Breast epithelium (tissue), 4 donors: ENCODE measurements at places on chromosomes 6 and 20. TPM values are rescaled to one million over a fixed set of nuclear protein-coding genes. Genes with fewer than 3 reads are reported as not detected.

GRCh38 chr6:25927178-25927577 lies 3.3 kb downstream of the SLC17A2 start:
- DNase-seq, result no peak

- DNase-seq, result no peak
These were observed 8.7 kb downstream of the SGK2 start for GRCh38 chr20:43567477-43567876.

GRCh38 chr6:15430931-15431405 lies 185.1 kb downstream of the JARID2 start:
- DNase-seq, result no peak

GRCh38 chr6:11282875-11283274 lies 50.4 kb upstream of the NEDD9 start:
- DNase-seq, result no peak

GRCh38 chr6:158708239-158708638 lies 58.4 kb downstream of the SYTL3 start:
- DNase-seq, result no peak

DNA sequence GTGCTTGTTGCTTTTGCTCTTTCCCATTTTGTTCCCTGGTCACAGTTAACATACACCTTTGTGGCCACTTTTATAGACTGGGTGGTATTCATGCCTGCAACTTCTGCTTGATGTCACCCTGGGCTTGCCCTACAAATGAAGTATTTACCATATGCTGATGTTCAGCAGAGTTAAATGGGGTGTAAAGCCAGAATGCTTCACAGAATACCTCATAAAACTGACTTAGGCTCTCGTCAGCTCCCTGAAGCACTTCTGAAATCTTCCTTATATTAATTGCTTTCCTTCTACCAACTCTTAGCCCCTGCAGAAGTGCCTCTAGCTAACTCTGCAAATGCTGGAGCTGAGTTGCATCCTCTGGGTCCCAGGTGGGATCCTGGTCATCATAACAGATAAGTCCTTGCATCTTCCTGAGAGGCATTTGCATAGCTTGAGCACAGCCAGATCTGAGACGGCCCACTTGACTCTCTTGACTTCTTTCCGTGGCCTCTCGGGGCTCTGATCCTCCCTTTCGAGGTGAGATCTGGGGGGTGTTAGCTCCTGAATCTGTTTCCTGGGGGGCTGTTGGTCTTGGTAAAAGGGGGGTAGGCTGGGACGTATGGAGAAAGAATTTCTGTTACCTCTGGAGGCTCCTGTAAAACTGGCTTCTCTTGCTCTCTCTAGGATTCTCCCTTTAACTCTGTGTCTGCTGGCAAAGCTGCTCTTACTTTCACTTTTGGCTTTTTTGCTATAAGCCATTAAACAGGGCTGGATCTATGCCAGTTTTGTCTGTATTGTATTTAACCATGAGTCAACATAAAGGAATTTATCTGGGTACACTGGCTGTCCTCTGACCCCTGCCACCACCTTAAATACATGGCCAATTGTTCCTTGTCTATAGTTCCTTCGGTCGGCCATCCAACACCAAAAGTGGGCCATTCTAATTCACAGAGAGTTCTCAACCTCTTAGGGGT lies 223.0 kb upstream of the SYNCRIP start:
- DNase-seq, result no peak

PPP1R3D gene
- 11.1 TPM for total RNA-seq

RAET1L gene
- not detected for total RNA-seq

PPIL6 gene
- total RNA-seq, result 2.9 TPM
